EH (cell line): ENCODE measurements at places on chromosomes 3 and 15.

- DNase-seq, result no peak
Measured at GRCh38 chr3:114214542-114215341, 22.6 kb downstream of the ZNF80 start.

DNA sequence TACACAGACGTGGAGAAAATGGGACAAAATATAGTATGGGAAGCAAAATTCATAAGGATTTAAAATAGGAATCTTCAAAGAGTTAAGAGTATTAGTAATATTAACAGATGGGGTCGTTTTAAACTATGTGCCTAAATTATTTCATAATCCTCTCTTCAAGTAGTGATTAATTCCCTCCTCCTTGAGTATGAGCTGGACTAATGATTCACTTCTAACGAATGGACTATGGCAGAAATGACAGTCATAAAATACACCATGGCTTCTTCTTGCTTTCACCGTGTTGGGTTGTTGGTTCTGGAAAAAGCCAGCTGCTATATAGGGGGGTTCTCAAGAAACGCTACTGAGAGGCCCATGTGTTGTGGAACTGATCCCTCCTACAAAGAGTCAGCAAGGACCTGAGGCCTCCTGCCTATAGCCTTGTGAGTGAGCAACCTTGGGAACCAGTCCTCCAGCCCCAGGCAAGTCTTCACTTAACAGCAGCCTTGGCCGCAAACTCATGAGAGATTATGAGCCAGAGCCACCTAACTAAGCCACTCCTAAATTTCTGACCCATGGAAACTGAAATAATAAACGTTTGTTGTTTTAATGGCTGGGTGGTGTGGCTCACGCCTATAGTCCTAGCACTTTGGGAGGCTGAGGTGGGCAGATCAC lies 64.8 kb upstream of the ABHD2 start:
- DNase-seq, result peak; percentile 58

GRCh38 chr3:4708230-4708629 lies 215.1 kb downstream of the ITPR1 start:
- DNase-seq, result no peak

DNA sequence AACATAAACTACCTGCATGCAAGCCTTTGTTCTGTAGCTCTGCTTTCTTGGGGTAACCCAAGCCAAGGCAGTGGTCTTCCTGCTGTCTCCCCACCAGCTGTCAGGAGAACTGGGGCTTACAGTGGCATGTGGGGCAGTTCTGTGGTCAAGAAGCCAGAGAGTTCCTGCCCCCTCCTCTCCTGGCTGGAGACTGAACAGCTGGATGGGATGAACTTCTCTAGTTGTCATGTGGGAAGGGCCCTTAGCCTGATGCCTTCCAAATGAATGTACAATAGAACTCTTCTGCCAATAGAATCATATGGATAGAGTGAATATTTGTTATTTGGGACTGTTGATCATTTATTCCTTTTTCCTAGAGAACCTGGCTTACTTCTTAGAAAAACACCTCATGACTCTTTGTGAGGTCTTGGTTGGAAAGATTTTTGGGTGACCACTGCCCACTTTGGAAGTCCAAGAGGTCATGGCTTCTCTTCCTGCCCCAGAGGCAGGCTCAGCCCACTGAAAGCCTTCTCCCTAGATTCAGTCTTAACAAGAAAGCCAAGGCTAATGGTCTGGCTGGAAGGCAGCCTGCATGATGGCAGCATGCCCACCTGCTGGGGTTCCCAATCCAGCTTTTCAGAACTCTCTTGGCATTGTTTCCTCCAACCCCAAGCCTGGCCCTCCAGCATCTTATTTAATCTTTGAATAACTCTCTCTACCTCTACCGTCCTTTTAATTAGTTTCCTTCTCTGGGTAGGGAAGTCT lies 462.9 kb upstream of the PROK2 start:
- no peak for DNase-seq

DNA sequence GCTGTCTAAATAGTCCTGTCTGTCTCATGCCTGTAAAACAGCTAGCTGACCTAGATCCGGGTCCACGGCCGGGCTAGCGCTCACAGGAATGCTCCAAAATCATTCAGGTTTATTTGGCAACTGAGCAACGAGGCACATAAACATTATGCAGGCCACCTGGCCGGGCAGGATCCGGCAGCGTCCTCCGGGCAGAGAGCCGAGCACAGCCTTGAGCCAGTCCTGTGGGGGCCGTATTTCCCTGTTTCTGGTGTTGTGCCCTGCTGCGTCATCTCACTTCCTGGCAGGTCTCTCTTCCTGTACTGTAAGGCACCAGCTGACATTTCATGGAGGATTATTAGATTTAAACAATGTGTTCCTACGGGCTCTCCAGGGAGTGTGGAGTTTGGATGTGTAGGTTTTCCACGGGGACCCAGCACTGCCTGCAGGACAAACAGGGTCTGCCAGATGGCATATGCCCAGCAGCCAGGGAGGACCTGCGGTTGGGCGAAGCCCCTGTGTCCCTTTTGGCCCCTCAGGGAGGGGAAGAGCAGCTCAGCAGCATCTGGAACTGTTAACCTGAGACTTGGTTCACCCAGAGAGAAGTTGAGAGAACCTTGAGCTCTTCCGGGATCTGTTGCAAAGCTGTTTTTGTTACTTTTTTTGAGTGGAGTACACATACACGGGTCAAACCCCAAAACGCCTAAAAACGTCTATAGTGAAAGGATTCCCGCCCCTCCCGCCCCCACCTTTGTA lies 16.6 kb upstream of the LRRK1 start:
- DNase-seq, result peak; percentile 84

DNA sequence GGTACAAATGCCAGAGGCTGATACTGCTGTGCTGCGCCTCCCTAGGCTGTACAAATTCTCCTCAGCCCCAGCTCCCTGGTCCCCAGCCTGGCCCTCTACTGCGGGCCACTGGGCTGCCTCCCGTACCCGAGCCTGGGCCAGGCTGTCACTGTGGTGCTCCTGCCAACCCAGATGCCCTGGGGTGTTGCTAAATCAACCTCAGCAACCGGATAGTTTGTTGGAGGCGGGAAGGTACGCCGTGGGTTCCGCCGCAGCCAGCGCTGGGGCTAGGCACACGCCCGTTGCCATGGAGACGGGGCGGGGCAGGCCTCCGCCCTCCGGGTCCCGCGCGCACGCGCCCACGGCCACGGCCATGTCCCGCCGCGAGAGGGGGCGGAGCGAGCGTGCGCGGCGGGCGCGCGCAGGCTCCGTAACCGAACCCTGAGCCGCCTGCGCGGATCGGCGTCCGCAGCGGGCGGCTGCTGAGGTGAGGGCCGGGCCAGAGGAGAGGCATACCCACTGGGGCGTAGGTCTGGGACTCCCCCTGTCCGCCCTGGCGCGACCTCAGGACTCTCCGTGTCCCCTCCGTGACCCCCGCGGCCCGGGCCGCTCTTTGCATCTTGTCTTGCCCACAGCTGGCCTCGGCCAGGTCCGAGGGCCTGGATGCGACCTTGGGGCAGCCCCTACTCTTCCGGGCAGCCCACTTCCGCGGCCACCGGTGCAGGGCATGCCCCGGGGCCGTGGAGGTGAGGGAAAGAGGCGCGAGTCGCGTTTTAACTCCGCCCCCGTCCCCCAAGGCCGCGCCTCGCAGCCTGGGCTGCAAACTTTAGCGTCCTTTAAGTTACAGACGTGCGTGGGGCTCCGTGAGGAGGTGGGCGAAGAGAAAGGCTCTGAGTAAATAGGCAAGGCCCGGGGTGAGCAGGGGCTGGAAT lies at the start of gene TEX264:
TSS of gene TEX264 (plus strand) at position 430 of the 911 bp plus-strand sequence. CDS start 3,053 bp downstream, outside the sequence.
- peak; percentile 87 for DNase-seq

DNA sequence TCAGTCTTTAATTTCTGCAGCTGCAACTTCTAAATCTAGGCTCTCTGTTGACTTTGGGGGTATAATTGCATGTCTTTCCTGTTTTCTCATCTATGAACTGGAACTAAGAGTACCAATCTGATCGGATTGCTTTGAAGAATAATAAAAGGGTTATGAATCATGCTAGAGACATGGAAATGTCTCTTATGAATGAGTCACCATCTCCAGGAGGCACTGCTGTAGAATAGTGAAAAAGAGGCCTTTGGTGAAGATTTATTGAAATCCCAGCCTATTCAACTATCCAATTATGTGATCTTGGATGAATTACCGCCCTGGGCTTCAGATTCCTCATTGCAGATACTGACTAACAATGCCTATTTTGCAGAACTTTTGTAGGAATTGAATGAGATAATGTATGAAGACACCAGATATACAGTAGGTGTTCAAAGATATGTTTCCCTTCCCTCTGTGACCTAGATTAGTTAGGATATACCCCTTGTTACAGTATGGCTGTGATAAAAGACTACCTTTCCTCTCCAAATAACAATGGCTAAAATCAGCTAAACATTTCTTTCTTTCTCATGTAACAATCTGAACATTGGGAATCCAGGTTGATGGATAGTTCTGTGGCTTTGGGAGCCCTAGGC lies 11.5 kb upstream of the CMTM8 start:
- DNase-seq, result peak; percentile 55

GRCh38 chr15:52291204-52291603 lies 4.4 kb downstream of the MYO5C start:
- DNase-seq, result no peak

DNA sequence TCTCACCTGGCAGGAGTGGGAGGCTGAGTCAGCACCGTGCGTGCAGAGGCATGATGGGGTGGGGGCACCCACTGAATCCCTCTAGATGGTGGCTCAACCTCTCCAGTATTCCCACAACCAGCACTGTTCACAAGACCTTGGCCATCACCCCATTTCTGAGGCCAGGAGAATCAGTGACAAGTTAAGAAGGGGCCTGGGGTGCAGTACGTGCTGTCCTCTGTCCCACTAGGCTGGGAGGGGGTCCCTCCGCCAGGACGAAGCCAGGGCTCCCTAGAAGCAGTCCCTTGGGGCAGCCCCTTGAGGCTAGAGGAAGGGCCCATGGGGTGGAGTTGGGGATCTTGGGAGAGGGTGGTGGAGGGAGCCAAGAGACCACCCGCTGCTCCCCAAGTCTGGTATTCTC lies 4.8 kb downstream of the MYL3 start:
- DNase-seq, result no peak

DNA sequence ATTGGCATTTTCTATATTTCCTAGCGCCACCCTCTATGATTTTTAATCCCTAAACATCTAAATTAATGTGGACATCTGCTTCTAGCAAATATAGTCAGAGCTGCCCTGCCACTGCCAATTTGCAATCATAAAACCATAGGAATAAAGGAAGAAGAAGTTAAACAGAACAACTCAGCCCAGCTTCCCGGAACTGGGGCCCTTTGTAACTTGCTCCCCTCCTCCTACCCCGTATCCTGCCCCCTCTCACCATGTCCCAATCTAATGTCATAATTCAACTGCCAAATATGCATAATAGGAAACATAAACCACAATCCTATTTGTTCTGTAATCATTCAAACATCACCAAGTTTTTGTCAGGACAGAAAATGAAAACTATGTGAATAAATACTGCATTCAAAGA lies 74.4 kb upstream of the ACP3 start:
- DNase-seq, result no peak

GRCh38 chr3:179026636-179027035 lies 45.0 kb downstream of the ZMAT3 start:
- peak; percentile 51 for DNase-seq

DNA sequence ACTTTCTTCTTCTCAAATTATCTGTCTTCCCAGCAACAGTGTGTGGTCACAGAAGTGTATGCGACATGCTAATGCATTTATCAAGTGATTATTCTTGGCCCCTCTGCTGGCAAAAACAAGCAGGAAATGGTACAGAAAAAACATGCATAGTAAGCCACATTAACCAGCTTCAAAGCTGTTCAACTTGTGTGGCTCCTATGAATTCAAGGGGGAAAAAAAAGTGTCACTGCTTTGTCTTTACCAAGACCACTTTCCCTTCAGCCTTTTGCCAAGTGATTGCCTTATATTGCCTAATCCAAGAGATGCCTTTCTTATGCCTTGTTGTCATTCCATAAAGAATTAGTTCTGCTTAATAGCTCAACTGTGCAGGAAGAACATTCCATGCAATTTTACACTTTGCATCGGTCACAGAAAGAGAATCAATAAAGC lies 39.1 kb downstream of the PRTG start:
- peak; percentile 63 for DNase-seq

GRCh38 chr15:90703455-90703854 lies 13.7 kb upstream of the BLM start:
- no peak for DNase-seq

DNA sequence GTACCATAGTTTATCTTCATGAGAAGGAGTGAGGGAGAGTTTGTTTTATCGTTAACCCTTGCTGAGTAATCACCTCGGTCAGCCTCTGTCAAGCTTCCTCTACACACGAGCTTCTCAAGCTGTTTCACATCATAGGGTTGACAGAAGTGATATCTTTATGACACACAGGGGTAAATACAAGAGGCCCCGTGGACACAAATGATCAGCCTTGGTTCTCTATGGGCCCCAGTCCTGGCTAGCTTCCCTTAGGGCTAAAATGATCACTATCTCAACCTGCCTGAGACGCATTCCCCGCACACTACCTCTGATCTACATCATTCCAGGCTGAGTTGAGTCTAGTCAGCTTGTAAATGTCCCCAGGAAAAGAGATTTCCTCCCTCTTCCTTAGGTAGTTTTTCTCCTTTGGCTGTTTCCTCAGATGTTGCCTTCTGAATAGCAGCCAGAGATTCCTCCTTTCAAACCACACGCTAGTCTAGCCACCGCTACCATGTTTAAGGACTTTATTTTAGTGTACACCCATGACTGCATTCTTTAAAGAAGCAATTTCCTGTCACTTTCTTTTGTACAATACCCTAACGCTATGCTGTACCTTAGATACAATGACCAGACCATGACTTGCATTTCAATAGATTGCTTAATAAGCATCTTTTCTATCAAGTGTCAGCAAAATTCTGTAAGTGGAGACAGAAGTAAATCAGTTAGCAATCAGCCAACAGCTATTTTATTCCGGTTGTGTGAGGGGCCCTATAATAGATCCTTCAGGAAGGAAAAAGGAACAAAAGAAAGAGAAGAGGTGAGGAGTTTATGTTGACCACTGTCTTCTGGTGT lies 35.1 kb upstream of the PPARG start:
- DNase-seq, result no peak

GRCh38 chr3:49358884-49359225 lies 702 bp upstream of the GPX1 start:
- no peak for DNase-seq

- no peak for DNase-seq
Measured at GRCh38 chr15:70752193-70752635, 11.1 kb downstream of the UACA start.

- DNase-seq, result peak; percentile 44
Measured at GRCh38 chr15:80309769-80310384, 57.9 kb upstream of the CTXND1 start.

- DNase-seq, result no peak
Measured at GRCh38 chr3:58999774-59000160, 50.1 kb downstream of the CFAP20DC start.

DNA sequence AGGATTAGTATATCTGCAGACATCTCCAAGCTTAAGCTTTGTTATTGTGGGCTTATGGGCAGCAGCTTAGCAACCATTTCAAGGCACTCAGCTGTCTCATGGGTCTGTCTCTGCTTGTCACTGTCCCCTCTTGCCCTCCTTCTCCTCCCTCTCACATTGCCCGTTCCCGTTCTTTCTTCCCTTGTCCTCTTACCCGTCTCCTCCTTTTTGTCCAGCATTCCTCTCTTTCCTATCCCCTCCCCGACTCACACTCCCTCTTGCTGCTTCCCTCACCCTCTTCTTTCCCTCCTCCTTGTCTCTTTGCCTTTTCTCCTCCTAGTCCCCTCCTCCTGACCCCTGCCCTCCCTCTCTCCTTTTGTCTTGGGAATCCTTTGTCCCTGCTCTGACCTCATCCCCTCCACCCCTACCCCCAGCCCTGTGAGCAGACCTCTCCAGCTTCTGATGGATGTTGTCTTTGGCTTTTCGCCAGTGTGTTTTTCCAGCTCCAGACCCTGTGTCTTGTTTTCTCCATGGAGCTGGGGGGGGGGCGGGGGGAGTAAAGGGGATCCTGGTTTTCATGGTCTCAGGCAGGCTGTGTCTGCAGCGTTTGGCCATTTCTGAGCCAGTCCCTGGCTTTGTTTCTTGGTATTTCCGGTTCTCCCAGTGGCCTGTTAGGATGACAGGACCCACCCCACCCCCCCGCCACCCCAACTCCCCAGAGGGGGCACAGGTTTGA lies 47.9 kb upstream of the TRAK1 start:
- peak; percentile 91 for DNase-seq
